Stimulated activated naive CD8-positive, alpha-beta T cell treated with anti-CD3 and anti-CD28 coated beads, Interleukin-15, Interleukin-2, amounts not matched to agents 100 U/mL and 50 U/mL, for 24 hours (primary cell): ENCODE measurements at places on chromosomes 5 and 9.

- DNase-seq, result no peak
Observed at GRCh38 chr5:149237662-149238061, 34.0 kb upstream of the AFAP1L1 start.

DNA sequence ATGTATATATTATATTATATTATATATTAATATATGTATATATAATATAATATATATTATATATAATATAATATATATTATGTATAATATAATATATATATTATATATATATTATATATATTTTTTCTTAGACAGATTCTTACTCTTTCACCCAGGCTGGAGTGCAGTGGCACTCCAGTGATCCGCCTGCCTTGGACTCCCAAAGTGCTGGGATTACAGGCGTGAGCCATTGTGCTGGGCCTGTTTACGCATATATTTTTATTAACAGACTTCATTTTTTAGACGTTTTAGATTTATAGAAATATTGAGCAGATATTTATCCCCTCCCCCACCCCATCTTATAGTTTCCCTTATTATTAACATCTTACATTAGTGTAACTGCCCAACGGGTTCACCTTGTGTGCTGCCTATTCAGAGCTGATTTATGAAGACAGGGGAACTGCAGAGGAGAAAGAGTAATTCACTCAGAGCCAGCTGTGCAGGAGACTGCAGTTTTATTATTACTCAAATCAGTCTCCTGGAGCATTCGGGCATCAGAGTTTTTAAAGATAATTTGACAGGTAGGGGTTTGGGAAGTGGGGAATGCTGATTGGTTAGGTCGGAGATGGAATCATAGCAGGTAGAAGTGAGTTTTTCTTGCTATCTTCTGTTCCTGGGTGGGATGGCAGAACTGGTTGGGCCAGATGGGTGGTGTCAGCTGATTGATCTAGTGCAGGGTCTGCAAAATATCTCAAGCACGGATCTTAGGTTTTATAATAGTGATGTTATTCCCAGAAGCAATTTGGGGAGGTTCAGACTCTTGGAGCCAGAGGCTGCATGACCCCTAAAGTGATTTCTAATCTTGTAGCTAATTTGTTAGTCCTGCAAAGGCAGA, 93.4 kb downstream of the UNC13B start:
- no peak for DNase-seq

DNA sequence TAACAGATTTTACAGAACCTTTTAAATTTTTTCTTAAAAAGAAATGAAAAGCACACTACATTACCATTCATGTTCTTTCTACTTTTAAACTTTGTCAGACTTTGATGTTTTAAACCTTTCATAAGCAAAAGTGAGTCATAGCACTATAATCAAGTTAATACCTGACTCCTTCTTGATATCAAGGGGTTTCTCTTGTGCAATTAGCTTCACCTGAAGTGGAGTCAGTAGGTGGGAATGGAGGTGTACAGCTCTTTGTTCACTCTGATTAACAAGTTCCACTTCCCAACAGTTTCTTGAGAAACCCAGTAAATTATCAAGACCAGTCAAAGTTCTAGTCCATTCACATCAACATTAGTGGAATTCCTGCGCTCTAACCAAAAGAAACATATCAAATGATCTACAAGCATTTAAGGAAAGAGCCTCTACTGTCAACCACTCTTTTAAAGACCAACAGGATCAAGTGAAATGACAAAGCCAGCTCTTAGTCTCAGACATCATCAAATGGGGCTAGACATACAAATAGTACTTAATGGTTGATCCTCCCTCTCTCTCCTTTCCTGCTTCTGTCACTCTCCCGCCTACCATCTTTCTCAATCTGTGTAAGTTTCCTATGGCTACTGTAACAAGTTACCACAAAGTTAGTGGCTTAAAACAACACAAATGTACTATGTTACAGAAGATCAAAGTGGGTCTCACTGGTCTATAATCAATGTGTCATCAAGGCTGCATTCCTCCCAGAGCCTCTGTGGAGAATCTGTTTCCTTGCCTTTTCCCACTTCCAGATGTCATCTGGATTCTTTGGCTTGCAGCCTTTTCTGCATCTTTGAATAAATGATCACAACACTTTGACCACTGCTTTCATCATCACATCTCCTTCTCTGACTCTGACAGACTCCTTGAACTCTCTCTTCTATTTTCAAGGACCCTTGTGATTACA, 68.0 kb downstream of the HINT1 start:
- DNase-seq, result no peak

DNA sequence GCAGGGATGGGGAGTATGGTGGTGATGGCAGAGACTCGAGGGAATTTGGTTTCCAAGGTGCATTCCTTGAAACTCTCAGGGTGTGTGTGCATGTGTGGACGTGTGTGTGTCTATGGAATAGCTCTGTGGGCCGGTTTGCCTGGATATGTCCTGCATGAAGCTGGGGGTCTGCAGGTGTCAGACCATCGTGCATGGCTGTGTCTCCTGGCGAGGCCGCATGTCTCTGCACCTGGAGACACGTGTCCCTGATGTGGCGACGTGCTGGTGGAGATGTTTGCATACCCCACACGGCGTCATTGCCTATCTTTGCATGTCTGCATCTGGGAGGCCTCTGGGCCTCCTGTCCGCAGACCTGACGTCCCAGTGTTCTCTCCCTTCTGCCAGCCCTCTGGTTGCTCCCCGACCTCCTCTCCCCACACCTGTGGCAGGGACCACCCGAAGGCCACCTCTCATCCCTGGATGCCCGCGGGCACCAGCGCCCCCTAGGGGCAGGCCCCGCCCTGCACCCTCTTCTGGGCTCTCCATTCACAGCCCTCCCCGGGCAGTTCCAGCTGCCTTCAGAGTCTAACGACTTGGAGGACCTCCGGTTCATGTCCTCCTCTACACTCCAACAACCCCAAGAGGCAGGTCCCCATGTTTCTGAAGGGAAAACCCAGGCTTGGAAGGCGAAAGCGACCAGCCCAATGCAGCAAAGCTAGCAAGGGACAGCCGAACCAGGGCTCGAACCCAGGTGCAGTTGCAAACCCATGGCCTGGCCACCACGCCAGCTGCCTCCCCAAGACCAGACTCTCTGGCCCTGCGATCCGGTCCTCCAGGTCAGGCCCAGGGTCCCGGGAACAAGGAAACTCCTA, 88.6 kb downstream of the LMX1B start:
- DNase-seq, result peak; percentile 65

DNA sequence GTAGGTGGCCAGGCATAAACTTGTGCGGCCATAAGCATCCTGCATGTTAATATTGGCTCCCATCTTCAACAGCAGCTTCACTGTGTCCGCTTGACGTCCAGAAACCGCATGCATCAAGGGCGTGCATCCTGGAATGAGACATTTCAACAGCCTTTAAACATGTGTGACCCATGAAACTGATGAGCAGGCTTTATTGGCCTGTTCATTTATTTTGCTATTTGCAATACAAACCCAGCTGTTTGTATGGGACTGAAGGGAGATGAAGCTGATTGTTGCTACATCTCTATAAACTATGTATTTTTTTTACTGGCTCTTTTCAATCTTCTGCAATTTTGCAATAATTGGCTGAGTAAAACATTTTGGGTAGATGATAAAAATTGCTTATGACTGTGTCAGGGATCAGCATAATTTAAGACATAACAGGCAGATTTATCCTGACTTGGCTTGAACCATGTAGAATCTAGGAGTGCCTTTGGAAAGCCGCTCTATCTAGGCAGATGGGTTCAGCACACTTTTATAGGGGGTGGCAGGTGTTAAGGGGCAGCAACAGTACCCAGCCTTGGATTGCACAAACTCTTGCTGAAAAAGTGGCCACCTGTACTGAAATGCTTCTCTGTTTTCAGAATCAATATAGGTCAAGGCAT, 56.9 kb downstream of the ANKRD55 start:
- no peak for DNase-seq

DNA sequence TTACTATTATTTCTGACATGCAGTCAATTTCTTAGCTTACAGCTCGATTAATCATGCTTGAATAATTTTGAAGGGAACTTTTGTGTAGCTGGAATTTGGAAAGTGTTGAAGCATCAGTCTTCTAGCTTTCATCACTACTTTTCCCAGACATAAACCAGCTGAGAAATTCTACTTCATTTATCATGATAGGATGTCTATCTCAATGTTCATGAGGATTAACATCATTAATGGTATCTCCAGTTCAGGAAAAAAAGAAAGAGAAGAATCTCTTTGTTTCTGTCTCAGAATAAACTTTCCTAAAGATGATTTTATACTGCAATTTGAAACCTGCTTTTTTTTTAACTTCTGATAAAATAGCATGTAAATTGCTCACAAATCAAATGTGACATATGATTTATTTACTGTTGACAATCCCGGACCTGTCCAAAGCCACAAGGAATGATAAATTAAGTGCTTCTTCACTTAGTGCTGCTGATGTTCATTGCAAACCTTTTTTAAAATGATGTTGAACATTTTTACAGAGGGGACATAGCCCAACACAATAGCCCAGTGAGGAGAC, 412.1 kb upstream of the CLINT1 start:
- DNase-seq, result no peak

- no peak for DNase-seq
Observed at GRCh38 chr5:50697739-50698138, 31.3 kb downstream of the PARP8 start.

GRCh38 chr5:114782869-114783268, 386.8 kb downstream of the TRIM36 start:
- DNase-seq, result no peak

GRCh38 chr5:58404734-58405133, 55.2 kb downstream of the PLK2 start:
- no peak for DNase-seq

DNA sequence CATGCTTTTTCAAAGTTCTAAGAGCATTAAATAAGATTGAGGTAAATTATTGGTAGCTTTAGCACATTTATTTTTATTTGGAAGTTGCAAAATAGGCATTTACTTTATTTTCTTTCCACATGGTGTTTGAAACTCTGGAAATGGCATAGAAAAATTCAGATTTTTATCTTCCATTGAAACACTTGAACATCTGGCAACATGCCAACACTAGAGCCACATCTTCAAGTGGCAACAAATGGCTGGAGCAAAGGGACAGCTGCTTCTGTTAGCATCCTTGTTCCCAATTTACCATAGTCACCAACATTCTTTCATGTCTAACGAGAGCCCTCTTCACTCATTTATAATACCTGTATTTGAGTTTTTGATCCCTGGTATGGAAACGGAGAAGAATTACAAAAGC, 539.9 kb downstream of the ZNF608 start:
- no peak for DNase-seq

DNA sequence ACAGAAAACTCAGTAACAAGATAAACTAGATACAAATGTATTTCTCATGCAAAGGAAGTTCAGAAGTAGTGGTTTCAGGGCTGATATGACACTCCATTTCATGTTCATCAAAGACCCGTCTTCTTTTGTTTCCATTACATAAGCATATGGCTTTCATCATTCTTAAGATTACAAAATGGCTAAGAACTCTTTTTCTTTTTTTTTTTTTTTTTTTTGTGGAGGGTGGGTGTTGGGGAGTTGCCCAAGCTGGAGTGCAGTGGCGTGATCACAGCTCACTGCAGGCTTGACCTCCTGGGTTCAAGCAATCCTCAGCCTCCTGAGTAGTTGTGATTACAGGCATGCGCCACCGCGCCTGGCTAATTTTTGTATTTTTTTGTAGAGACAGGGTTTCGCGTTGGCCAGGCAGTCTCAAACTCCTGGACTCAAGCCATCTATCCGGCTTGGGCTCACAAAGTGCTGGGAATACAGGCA, 22.0 kb upstream of the PTBP3 start:
- DNase-seq, result no peak

DNA sequence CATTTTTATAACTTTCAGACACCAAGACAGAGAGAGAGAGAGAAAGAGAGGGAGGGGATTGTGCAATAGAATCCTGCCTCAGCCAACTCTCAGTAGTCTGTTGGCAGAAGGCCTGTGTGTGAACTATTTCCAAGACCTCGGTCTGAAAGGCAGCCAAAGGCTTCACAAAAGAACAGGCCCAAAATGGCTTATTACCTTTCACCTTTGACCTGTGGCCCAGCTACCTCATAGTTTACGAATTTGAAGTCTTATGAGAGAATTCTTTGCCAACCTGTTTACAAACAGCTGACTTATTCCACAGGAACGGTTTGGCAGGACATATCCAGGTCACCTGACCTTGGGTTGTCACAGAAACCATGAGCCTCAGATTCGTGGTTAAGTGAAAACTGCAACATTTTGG, 48.6 kb downstream of the NR2F1-AS1 start:
- DNase-seq, result no peak

GRCh38 chr5:111596705-111597104, 84.4 kb upstream of the STARD4 start:
- DNase-seq, result no peak

- no peak for DNase-seq
Observed at GRCh38 chr5:153660919-153661318, 170.4 kb downstream of the GRIA1 start.

DNA sequence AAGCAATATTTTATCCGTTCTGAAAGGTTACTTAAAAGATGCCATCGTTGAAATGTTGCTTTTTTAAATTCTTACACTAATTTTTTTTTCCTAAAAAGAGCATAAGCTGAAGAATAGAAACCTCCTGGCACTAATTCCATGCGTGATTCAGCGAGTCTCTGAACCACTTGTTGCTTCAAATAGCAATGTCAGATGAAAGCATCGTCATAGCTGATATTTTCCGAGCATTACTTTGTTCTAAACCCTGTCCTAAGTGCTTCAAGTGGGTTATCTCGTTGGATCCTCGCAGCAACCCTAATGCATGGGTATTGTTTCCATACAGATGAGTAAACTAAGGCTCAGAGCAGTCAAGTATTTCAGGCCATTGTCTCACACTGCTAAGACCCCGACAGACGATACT, 79.7 kb downstream of the CDH6 start:
- DNase-seq, result no peak

- no peak for DNase-seq
Observed at GRCh38 chr5:35488791-35489190, 128.9 kb upstream of the SPEF2 start.

DNA sequence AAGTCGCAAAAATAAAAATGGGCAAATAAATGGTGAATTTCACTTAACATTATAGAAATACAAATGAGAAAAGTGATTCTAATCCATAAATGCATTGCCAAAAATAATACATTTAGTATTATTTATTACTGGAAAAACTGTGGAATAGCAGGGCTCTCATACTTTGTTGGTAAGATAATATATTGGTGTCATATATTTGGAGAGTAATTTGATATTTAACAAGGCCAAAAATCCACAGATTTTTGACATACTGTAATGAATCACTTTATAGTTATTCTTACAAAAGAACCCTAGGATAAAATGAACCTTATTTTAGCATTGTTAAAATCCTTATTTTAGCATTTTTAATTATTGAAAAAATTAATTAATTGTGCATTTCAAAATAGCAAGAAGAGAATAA, 397.2 kb upstream of the DAB2 start:
- DNase-seq, result no peak

GRCh38 chr9:14275331-14275730, 38.6 kb downstream of the NFIB start:
- no peak for DNase-seq
